SJSA1 (cell line): ENCODE measurements at places on chromosomes 6 and 20.

- peaks cover 32% of the 10 kb centered on the region for H3K4me1 ChIP-seq
- H3K36me3 ChIP-seq = no peaks in the 10 kb centered on the region
- DNase-seq = no peak
- peak overlapping the region; percentile 14; the same call in 1 of the 2 replicates for H3K27ac ChIP-seq
Observed at GRCh38 chr6:149037051-149037671, 280.4 kb upstream of the TAB2 start.

GRCh38 chr6:107110200-107110599, 5.1 kb downstream of the BEND3 start:
- H3K4me3 ChIP-seq = no peak overlapping the region
- no peaks in the 10 kb centered on the region for H3K27me3 ChIP-seq
- H3K4me1 ChIP-seq = peaks cover 15% of the 10 kb centered on the region
- no peak for DNase-seq
- H3K36me3 ChIP-seq = no peaks in the 10 kb centered on the region
- no peak overlapping the region for H3K27ac ChIP-seq

DNA sequence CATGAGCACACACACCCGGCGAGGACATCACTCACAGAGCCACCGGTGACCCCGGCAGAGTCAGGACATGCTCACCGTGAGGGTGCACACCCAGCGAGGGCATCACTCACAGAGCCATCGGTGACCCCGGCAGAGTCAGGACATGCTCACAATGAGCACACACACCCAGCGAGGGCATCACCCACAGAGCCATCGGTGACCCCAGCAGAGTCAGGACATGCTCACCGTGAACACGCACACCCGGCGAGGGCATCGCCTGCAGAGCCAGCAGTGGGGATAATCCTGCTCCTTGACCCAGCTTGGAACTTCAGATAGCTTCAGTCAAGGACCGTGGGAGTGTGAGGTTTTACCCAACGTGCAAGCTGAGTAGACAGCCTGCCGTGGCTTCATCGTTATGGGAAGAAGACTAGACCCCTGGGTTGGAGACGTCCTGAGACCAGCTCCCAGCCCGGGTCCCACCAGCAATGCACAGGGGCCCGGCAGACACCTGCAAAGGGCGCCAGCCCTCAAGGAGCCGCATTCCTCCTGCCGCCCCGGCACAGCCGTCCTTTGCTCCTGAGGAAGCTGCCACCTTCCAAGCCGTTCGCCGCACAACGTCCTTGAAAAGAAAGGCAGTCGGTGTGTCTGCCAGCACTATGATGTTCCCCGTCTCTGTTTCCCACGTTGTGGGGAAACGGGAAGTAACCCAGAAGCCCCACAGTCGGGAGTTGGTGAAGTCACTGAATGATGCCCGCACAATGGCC, 192.3 kb downstream of the DLL1 start:
- no peak overlapping the region for H3K4me3 ChIP-seq
- H3K36me3 ChIP-seq = no peaks in the 10 kb centered on the region
- no peak overlapping the region for H3K27ac ChIP-seq
- H3K4me1 ChIP-seq = no peaks in the 10 kb centered on the region

GRCh38 chr6:133555685-133556084, 314.5 kb downstream of the EYA4 start:
- H3K36me3 ChIP-seq = no peaks in the 10 kb centered on the region
- peaks cover 15% of the 10 kb centered on the region for H3K4me1 ChIP-seq
- no peaks in the 10 kb centered on the region for H3K27me3 ChIP-seq

DNA sequence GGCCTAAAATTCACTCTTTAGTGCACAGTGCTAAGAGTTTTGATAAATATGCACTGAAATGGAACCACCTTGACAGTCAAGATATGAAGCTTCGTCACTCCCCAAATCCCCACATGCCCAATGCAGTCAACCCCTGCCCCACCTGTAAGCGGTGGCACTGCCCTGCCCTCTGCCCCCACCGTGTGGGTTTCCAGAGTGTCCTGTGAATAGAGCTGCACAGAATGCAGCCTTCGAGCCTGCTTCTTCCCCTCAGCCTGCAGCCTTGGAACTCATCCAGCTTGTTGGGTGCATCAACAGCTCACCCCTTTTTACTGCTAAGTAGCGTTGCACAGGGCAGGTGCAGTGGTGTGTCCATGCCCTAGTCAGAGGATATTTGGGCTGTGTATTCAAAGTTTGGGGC, 216.3 kb downstream of the SYNDIG1 start:
- no peak overlapping the region for H3K4me3 ChIP-seq
- DNase-seq = no peak
- no peak overlapping the region for H3K27ac ChIP-seq

DNA sequence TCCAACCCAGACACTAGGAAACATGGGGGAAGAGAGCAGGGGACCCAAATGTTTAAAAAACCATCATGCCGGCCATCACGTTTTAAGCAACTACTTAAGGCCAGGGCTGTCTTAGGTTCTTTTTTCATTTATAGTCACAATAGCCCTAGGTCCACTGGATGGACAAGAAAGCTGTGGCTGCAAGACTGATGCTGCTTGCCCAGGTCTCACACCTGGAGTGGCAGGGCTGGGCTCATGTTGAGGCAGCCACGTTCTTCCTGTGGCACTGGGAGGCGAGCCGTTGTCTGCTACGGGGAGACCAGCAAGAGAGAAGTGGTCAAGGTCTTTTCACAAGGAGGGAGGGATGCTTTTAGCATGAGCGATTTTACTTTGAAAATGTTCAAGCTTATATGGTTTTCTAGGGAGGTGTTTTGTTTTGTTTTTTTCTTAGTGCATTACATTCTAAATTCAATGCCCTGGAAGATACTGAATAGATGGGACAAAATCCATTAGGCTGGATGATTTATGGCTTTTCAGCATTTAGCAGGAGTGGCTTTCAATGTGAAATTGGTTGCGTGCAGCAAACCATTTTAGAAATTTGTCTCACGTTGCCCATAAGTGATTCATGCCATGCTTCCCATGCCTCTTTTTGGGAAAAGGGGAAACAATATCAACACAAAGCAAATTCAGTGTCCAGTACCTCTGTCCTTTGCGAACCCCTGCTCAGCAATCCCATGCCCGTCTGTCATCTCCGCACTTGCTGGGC, 106.6 kb upstream of the SNX9 start:
- no peaks in the 10 kb centered on the region for H3K36me3 ChIP-seq
- 0 out of 2 replicates have a peak overlapping the region, but pooled peaks have one; percentile 20 for H3K27ac ChIP-seq
- H3K4me1 ChIP-seq = no peaks in the 10 kb centered on the region

GRCh38 chr6:13124131-13124530, 204.2 kb downstream of the TBC1D7 start:
- no peaks in the 10 kb centered on the region; the same call in 1 of the 2 replicates for H3K27me3 ChIP-seq
- H3K4me3 ChIP-seq = no peak overlapping the region
- H3K4me1 ChIP-seq = no peaks in the 10 kb centered on the region
- H3K27ac ChIP-seq = no peak overlapping the region
- DNase-seq = no peak

- H3K27me3 ChIP-seq = no peaks in the 10 kb centered on the region
- H3K4me1 ChIP-seq = no peaks in the 10 kb centered on the region
- H3K4me3 ChIP-seq = no peak overlapping the region
Observed at GRCh38 chr6:34970957-34971356, 81.9 kb downstream of the ANKS1A start.

GRCh38 chr20:7843613-7844012, 96.6 kb downstream of the HAO1 start:
- no peak overlapping the region for H3K4me3 ChIP-seq
- DNase-seq = no peak
- no peaks in the 10 kb centered on the region for H3K36me3 ChIP-seq
- peaks cover 18% of the 10 kb centered on the region for H3K4me1 ChIP-seq
- H3K27me3 ChIP-seq = no peaks in the 10 kb centered on the region
- H3K27ac ChIP-seq = no peak overlapping the region

- H3K27ac ChIP-seq = no peak overlapping the region
- H3K27me3 ChIP-seq = peaks cover 6% of the 10 kb centered on the region; the same call in 1 of the 2 replicates
- no peak overlapping the region for H3K4me3 ChIP-seq
- H3K4me1 ChIP-seq = no peaks in the 10 kb centered on the region
- DNase-seq = no peak
Observed at GRCh38 chr6:16109659-16110305, 19.1 kb upstream of the MYLIP start.

DNA sequence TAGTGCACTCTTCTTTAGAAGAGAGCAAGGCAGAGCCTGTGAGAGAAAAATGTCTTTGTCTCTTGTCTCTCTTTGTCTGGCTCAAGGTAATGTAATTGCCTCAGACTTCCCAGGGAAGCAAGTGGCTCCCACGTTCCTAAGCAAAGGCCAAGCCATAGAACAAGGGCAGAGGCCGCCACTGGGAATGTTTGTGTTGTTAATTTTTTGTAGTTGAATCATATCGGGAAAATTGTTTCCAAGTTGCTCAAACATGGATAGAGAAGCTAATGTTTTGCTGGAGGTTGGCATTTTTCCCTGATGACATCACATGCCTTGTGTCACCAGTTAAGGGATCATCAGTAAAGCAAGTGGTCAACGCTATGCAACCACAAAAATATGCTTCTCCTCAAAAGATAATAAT, 211.5 kb upstream of the FOXA2 start:
- H3K27me3 ChIP-seq = no peaks in the 10 kb centered on the region
- no peaks in the 10 kb centered on the region for H3K36me3 ChIP-seq
- H3K27ac ChIP-seq = peak overlapping the region; percentile 98
- peaks cover 36% of the 10 kb centered on the region for H3K4me1 ChIP-seq
- DNase-seq = peak; percentile 90
- no peak overlapping the region for H3K4me3 ChIP-seq

DNA sequence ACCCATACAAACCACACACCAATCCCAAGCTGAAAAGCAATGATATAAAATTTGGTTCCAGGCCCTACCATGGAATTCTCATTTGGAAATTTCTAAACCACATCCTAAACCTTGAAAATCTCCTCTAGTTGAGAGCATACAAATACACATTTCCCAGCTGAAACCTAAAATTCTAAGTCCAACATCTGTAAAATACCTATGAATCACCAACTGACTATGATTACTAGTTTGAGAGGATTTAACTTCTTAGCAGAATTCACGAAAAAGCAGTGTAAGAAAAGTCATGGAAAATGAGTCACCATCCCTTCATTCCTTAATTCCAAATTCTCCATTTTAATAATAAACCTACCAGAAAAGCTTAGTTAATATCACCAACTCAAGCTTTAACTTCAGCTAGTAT, 15.4 kb downstream of the RANBP9 start:
- H3K36me3 ChIP-seq = peaks cover 29% of the 10 kb centered on the region
- H3K4me3 ChIP-seq = no peak overlapping the region
- peak overlapping the region; percentile 74 for H3K27ac ChIP-seq
- H3K4me1 ChIP-seq = peaks cover 42% of the 10 kb centered on the region
- no peaks in the 10 kb centered on the region for H3K27me3 ChIP-seq
- DNase-seq = peak; percentile 62

GRCh38 chr6:10184371-10185227, 230.3 kb downstream of the TFAP2A start:
- DNase-seq = no peak
- no peak overlapping the region for H3K27ac ChIP-seq
- H3K36me3 ChIP-seq = no peaks in the 10 kb centered on the region
- no peak overlapping the region for H3K4me3 ChIP-seq
- H3K27me3 ChIP-seq = no peaks in the 10 kb centered on the region
- peaks cover 6% of the 10 kb centered on the region for H3K4me1 ChIP-seq

DNA sequence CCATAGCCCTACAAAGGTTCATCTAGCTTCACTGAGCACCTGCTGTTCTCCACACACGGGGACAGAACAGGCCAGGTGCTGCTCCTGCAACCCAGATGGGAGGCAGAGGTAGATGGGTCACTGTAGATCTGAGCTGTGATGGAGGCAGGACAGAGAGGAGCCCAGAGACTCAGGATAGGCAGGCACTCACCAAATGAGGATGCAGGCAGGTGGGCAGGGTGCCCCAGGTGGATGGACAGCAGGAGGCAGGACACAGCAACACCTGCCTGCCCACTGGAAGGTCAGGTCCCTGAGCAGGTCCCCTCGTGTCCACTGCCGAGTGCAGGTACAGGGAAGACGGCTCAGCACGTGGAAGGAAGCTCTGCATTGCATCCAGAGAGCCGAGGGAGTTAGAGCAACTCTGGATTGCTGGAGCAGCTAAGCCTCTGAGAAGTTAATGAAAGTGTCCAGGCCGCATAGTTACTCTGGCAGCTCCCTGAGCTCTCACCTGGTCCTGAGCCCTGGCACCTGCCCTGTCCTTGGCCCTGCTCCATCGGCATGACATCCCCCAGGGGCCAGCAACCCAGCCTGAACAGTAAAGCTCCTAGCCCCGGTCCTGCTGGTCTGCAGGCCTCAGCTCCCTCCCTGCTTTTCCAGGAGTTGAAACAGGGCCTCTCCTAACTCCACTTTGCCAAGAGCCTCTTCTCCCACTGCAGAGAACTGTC, 4.9 kb upstream of the YTHDF1 start:
- no peak overlapping the region for H3K27ac ChIP-seq
- peaks cover 9% of the 10 kb centered on the region; the same call in 1 of the 2 replicates for H3K27me3 ChIP-seq
- peaks cover 23% of the 10 kb centered on the region for H3K4me1 ChIP-seq
- H3K4me3 ChIP-seq = no peak overlapping the region

- H3K4me3 ChIP-seq = no peak overlapping the region
- no peaks in the 10 kb centered on the region for H3K4me1 ChIP-seq
- H3K27me3 ChIP-seq = no peaks in the 10 kb centered on the region
- H3K36me3 ChIP-seq = peaks cover 53% of the 10 kb centered on the region
- no peak overlapping the region for H3K27ac ChIP-seq
Observed at GRCh38 chr20:62164879-62165761, 17.7 kb upstream of the MTG2 start.

DNA sequence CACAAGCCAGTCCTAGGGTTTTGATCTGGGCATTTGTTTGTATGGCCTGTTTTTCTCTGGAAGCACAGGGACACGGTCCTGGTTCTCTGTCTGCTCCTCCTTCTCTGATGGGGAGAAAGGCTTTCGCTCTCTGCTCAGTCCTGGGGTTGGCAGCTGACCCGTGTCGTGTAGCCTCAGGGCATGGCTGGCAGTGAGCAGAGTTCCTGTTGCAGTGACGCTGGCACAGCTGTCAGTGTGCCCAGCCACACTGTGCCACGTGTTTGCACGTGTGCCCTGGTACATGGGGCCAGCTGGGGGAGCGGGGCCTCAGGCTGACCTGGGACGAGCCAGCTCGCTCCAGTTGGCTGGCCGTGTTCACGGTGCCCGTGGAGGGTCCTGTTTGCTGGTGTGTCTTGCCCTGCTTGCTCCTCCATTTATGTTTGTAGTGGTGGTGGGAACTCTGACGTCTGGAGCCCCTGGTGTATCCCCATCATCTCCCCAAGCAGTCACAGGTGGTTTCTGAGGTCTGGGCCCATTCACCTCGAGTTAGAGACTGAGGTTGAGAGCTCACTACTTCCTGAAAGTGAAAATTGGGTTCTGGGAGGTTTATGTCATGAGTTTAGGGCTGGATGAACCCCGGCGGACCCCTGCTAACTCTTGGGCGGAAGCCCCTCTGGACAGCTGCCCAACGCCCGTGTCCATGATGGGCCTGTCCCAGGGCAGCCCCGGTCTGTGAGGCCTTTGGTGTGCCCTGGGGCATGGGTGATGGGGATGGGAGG, 10.2 kb upstream of the DNAJC5 start:
- no peaks in the 10 kb centered on the region for H3K27me3 ChIP-seq
- H3K4me1 ChIP-seq = no peaks in the 10 kb centered on the region
- H3K4me3 ChIP-seq = no peak overlapping the region
- no peak overlapping the region for H3K27ac ChIP-seq
- H3K36me3 ChIP-seq = peaks cover 78% of the 10 kb centered on the region
